ENCODE measurements at places on chromosomes 7 and 10. TPM values are rescaled to one million over a fixed set of nuclear protein-coding genes. Genes with fewer than 3 reads are reported as not detected.
A peak's percentile ranks its signal among the peaks of the same experiment; 100 is the strongest.

GRCh38 chr7:70033226-70033625, 435.0 kb downstream of the AUTS2 start:
- no peak for DNase-seq

The HMX2 gene
- total RNA-seq = not detected

The MAGI2 gene
- total RNA-seq = 7.2 TPM

The INPP5F gene
- 6.2 TPM for total RNA-seq

GRCh38 chr7:115008465-115009114, 86.7 kb downstream of the MDFIC start:
- peak; percentile 80 for DNase-seq

DNA sequence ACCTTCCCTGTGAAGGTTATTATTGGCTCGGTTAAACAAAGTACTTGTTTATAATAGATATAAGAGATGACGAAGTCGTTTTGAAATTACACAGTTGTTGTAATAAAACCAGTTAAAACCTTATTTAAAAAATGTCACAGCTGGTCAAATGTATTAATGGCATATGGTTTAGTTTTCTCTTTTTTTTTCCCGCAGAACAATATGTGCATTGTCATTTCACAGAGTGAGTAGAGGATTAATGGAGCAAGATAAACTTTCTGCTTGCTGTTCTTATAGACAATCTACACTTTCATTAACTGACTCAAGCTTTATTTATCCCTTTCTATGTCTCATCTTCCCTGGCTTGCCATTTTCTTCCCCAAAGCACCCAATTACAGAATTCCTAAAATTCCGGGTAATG, 404.3 kb upstream of the NPVF start:
- DNase-seq = no peak

GRCh38 chr10:49381111-49381900, 14.6 kb downstream of the DRGX start:
- no peak for DNase-seq

DNA sequence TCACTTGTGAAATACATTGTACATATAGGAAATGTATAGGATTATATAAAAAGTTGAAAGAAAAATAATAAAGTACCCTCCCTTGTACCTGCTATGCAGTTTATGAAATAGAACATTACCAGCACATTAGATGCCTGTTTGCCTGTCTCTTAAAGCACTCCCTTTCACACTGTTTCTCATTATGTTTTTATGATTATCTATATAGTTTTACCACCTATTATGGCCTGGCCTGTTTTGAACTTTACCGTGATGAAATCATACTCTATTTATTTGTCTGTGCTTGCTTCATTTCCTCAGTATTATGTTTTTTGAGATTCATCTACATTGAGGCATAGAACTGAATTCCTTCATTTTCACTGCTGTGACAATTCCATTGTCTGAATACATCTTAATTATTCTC, 41.1 kb downstream of the DGKB start:
- DNase-seq = no peak

DNA sequence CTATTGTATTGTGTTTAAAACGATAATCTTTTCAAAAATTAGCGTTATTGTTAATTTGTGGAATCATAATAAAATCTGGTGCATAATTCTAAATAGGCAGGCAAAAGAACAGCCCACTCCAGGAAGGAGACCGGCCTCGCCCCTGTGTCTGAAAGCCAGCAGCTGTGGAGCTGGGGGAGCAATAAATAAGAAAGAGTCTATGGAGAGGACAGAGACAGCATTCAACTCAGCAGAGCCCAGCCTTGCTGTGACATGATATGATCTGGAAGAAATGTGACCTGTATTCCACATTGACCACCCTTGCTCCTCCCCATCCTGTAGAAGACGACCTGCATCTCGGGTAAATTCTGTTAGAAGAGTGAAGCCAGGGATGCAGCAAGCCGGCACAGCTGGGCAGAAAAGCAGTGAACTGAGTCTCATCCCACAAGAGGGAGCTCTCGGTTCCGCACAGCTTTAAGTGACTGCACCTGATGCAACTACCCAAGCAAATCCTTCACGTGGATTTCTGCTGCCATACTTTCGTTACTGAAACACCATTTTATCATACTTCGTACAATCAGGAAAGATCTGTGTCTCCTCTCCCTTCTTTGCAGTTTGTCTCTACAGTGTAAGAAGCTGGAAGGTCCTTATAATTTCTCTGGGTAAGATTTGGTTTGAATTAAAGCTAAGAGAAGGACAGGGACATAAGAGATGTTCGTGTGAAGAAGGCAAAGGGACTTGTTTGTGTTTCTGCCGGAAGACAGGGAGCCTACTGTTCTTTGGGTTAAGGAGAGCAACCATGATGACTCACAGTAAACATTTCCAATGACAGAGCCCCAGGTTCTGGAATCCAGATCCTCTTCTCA, 427.1 kb downstream of the GPAM start:
- DNase-seq = peak; percentile 18

The BLNK gene
- total RNA-seq = 3.4 TPM

GRCh38 chr7:55288070-55288824, 76.9 kb upstream of the LANCL2 start:
- DNase-seq = no peak
